ENCODE measurements at places on chromosomes 3 and 15. TPM values are rescaled to one million over a fixed set of nuclear protein-coding genes. Genes with fewer than 3 reads are reported as not detected.
A peak's percentile ranks its signal among the peaks of the same experiment; 100 is the strongest.

IL16 gene
- 0.18 TPM for total RNA-seq

GLCE gene
- 47.1 TPM for total RNA-seq

DNA sequence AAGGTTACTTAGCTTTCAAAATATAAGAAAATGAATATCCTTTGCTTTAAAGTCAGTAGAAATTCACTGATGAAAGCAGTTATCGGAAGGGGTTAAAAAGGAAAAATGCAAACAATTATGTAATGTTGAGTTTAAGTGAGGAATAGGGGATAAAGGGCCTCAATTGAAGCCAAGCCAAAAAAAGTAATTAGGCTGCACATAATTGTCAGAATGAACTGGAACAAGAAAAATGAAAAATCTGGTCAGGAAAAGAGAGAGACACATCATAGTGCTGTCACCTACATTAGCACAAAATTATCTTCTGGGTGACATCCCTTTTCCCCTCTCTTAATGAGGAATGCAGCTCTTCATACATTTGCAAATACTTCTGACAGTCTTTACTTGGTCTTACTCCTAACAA lies 48.8 kb upstream of the PIK3R4 start:
- H3K27me3 ChIP-seq, result no peaks in the 10 kb centered on the region
- H3K36me3 ChIP-seq, result no peaks in the 10 kb centered on the region
- H3K4me1 ChIP-seq, result no peaks in the 10 kb centered on the region
- H3K4me3 ChIP-seq, result no peak overlapping the region

- no peak for DNase-seq
- peaks cover 28% of the 10 kb centered on the region for H3K4me1 ChIP-seq
- H3K27ac ChIP-seq, result no peak overlapping the region
- no peaks in the 10 kb centered on the region for H3K27me3 ChIP-seq
- no peak overlapping the region for H3K4me3 ChIP-seq
- H3K36me3 ChIP-seq, result no peaks in the 10 kb centered on the region
Measured at GRCh38 chr15:63232405-63232804, 43.0 kb downstream of the RAB8B start.

DNA sequence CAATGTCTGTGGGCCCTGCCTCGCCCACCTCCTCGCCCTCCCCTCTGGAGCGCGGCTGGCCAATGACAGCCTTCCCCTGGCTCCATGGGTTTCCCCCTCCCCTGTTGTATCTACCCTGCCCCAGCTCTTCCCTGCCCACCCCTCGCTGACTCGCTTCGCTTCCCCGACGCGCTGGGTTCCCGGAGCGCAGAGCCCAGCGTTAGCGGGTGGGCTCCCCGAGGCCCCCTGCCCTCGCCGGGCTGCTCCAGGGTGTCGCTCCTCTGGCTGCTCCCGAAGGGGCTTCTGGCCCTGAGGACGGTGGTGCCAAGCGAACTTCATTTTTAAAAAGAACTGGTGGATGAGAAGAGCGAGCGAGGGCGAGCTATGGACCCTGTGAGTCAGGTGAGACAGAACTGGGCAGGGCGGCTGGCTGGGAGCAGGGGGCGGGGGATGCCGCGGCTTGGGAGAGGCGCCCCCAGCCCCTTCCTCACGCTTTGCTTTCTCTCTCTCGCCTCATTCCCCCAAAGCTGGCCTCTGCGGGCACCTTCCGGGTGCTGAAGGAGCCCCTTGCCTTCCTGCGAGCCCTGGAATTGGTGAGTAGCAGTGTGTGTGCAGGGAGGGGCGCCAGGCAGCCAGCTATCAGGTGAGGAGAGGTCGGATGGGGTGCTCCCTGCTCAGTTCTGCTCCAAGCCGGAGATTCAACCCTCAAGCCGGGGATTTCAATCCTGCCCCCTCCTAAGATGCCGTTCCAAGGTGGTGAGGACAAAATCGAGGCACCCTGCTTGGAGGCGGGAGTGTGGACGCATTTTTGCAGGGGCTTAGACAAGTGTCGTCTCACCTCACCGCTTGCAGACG lies at the start of gene SYNPR:
TSS of gene SYNPR (plus strand) at position 138 of the 834 bp plus-strand sequence.
- no peak within 1 kb of the TSS for H3K4me3 ChIP-seq
- DNase-seq, result no peak
- H3K27ac ChIP-seq, result no peak within 1 kb of the TSS
- H3K36me3 ChIP-seq, result no peaks in the 10 kb centered on the region
- no peaks in the 10 kb centered on the region for H3K4me1 ChIP-seq
- no peaks in the 10 kb centered on the region for H3K27me3 ChIP-seq

GRCh38 chr15:27271258-27271657 lies 300.3 kb downstream of the GABRG3 start:
- no peak overlapping the region for H3K4me3 ChIP-seq
- DNase-seq, result no peak
- H3K36me3 ChIP-seq, result no peaks in the 10 kb centered on the region
- H3K4me1 ChIP-seq, result no peaks in the 10 kb centered on the region
- no peaks in the 10 kb centered on the region for H3K27me3 ChIP-seq

- H3K4me1 ChIP-seq, result no peaks in the 10 kb centered on the region
- H3K36me3 ChIP-seq, result peaks cover 33% of the 10 kb centered on the region
- H3K27ac ChIP-seq, result no peak overlapping the region
- H3K27me3 ChIP-seq, result no peaks in the 10 kb centered on the region
Measured at GRCh38 chr3:186080849-186081438, 27.9 kb downstream of the ETV5 start.

GRCh38 chr3:46947981-46948791 lies 28.4 kb downstream of the CCDC12 start:
- peaks cover 6% of the 10 kb centered on the region for H3K36me3 ChIP-seq
- H3K4me1 ChIP-seq, result peaks cover 39% of the 10 kb centered on the region
- H3K27me3 ChIP-seq, result no peaks in the 10 kb centered on the region
- peak overlapping the region; percentile 63 for H3K27ac ChIP-seq
- no peak overlapping the region for H3K4me3 ChIP-seq
- peak; percentile 93 for DNase-seq

DNA sequence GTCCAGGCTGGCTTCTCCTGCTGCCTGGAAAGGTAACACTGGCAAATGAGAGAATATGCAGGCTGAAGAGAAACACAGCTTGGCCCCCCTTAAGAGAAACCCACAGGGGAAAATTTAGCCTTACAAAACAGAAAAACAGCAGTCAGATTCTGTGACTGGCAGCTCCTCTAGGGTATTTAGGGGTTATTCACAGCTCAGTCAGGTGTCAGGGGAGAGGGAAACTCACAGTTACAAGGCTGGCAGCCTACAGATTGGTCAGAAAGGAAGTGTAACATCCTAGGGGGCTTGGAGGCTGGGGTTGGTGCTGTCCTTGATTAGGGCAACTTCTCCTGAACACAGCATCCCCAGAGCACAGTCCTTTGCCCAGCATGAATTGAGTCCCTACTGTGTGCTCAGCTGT lies 81.4 kb downstream of the SEMA5B start:
- no peaks in the 10 kb centered on the region for H3K4me1 ChIP-seq
- H3K27ac ChIP-seq, result no peak overlapping the region
- H3K36me3 ChIP-seq, result no peaks in the 10 kb centered on the region
- no peak for DNase-seq
- H3K4me3 ChIP-seq, result no peak overlapping the region

DNA sequence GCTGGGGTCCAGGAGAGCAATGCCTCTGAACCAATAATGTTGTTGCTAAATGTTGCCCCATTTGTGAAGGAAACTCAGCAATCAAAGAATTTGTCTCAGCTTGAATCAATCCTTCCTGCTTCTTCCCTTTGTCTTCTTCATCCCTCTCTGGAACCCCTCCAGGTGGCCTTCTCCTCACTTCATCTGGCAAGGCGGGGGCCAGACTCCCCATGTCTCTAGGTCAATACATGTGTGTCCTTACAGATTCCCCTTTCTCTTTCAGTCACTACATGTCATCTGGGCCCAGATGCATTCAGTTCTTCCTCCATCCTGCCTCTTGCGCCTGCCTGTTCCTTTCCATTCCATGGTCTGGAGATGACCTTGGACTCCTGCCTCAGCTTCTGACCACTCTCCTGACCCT lies 8.0 kb upstream of the LTF start:
- H3K27ac ChIP-seq, result no peak overlapping the region
- H3K36me3 ChIP-seq, result no peaks in the 10 kb centered on the region
- H3K27me3 ChIP-seq, result no peaks in the 10 kb centered on the region
- H3K4me1 ChIP-seq, result no peaks in the 10 kb centered on the region
- no peak for DNase-seq
- no peak overlapping the region for H3K4me3 ChIP-seq

DNA sequence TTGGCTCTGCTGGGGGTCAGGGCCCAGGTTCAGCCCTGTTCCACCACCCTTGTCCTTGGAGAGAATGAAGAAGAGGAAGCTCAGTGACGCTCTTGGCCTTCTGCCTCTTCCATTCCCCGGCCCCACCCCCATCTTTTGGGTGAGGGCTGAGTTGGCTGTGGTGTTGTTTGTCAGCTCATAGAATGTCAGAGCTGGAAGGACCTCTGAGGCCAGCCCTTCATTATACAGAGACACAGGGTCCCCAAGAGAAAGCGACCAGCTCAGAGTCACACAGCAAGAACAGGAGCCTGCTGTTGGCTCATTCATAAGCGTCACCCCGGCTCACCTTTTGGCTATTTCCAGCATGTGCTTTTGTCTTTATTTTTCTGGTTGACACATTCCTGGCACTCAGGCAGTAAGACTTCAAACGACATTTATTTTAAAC lies 68.2 kb downstream of the AAGAB start:
- H3K36me3 ChIP-seq, result peaks cover 42% of the 10 kb centered on the region
- DNase-seq, result no peak
- H3K4me3 ChIP-seq, result no peak overlapping the region
- no peak overlapping the region for H3K27ac ChIP-seq
- no peaks in the 10 kb centered on the region for H3K4me1 ChIP-seq
- no peaks in the 10 kb centered on the region for H3K27me3 ChIP-seq
